Naive thymus-derived CD4-positive, alpha-beta T cell (primary cell): ENCODE measurements at places on chromosomes 6 and 20.

- no peaks in the 10 kb centered on the region for H3K27me3 ChIP-seq
- no peaks in the 10 kb centered on the region for H3K4me1 ChIP-seq
- no peak overlapping the region for H3K27ac ChIP-seq
- H3K4me3 ChIP-seq, result no peak overlapping the region
Observed at GRCh38 chr6:11685481-11686093, 93.0 kb downstream of the ADTRP start.

DNA sequence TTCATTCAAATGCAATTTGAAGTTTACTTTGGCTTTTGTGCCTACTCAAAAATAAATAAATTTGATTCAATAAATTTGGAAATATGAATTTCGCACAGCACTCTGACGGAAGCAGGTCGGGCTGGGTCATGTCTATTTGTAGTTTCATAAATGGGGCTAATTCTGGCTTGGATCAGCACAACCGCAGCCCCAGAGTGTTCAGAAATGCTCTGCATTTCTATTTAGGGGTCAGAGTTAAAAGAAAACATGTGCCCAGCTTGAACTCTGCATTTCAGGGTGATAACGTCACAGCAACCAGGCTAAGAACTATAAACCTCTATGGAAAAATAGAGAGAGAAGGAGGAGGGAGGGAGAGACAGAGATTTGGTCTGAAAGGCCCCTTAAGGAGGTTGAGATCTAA, 480.9 kb upstream of the NOX3 start:
- H3K4me3 ChIP-seq, result no peak overlapping the region
- no peak overlapping the region for H3K27ac ChIP-seq
- H3K4me1 ChIP-seq, result no peaks in the 10 kb centered on the region
- no peak for DNase-seq

GRCh38 chr20:5626603-5627002, 123.6 kb upstream of the SHLD1 start:
- no peak overlapping the region for H3K27ac ChIP-seq
- no peaks in the 10 kb centered on the region for H3K36me3 ChIP-seq
- DNase-seq, result no peak
- no peak overlapping the region for H3K4me3 ChIP-seq
- no peaks in the 10 kb centered on the region for H3K4me1 ChIP-seq
- H3K27me3 ChIP-seq, result no peaks in the 10 kb centered on the region

DNA sequence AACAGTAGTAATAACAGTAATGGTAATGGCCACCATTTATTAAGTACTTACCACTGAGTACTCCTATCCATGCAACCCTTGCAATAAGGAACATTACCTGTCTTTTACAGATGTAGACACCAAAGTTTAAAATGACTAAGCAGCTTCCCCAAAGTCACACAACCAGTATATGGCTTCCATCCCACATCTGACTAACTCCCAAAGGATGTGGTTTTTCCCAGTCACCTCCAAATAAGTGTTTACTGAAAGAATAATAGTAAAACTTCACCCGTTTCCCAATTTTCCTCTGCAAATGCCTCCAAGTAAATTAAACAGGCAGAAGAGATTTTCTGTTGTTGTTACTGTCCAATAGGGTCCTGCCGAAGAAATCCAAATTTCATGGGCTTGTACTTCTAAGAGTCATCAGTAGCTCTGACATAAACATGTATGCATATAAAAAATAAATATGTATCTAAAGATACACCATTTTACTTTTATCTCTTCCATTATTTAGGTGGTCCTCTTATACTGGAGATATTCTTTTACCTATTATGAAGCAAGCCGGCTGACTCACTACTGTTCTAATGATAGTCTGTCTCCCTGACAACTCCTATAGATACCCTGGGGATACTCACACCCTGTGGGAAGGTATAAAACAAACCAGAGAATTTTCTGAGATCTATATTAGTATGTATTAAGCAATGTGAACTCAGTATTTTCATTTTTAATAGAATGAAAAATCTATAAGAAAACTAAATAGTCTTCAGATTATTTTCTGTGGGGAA, 77.9 kb upstream of the ID4 start:
- H3K36me3 ChIP-seq, result no peaks in the 10 kb centered on the region
- H3K4me3 ChIP-seq, result no peak overlapping the region
- no peaks in the 10 kb centered on the region for H3K4me1 ChIP-seq
- no peak overlapping the region for H3K27ac ChIP-seq
- no peaks in the 10 kb centered on the region for H3K27me3 ChIP-seq

- no peak overlapping the region for H3K27ac ChIP-seq
- no peaks in the 10 kb centered on the region for H3K36me3 ChIP-seq
- H3K27me3 ChIP-seq, result no peaks in the 10 kb centered on the region
Observed at GRCh38 chr20:56202493-56203077, 45.9 kb upstream of the MC3R start.

DNA sequence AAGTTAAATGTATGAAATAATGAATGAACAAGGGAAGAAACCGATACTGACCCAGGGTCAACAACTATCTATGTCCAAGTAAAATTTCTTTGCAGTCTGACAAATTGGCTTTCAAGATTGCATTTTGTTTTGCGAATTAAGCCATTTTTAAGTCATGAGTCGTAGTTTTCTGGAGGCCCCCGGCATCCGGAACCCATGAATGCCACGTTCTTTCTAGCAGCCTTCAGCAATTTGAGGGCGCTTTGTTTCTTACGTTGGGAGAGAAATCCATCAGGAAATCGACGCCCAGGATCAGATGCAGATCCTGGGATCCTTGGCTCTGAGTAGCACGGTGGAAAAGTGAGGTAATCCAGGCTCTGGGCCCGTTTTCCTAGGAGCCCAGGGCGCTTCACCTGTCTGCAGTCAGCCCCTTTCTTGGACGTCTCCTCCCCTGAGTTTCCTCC, 309 bp upstream of the ABRACL start:
- no peaks in the 10 kb centered on the region for H3K27me3 ChIP-seq
- no peak for DNase-seq
- peak overlapping the region; percentile 88 for H3K27ac ChIP-seq
- H3K4me1 ChIP-seq, result peaks cover 18% of the 10 kb centered on the region

DNA sequence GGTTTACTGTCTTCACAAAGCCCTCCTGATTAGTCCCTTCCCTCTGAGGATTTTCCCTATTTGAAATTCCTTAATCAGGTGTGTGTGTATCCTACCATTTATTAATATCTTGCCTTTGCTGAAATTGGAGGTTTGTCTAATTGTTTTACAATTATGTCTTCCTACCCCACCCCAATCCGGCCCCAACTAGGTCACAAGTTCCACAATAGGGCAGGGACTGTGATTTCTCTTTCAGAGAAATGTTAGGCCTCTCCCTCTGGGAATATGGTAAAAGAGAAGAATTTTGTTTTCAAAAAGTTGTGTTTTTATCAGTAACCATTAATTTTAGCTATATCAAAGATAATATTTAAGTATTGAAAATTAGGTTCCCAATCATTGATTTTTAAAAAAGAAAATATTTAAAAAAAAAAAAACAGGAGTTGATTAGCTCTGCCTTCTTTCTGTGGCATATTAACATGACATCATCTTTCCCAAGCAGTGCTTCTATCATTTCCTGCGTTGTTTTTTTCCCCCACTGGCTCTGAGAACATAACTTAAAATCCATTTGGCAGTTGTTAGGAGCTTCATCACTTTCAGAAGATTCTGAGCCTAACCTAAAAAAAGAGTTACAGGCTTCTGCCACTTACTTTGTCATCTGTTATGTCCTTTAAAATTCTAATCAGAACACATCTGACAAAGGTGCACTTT, 36.1 kb downstream of the BLOC1S5 start:
- H3K27me3 ChIP-seq, result no peaks in the 10 kb centered on the region
- no peaks in the 10 kb centered on the region for H3K4me1 ChIP-seq
- DNase-seq, result no peak

DNA sequence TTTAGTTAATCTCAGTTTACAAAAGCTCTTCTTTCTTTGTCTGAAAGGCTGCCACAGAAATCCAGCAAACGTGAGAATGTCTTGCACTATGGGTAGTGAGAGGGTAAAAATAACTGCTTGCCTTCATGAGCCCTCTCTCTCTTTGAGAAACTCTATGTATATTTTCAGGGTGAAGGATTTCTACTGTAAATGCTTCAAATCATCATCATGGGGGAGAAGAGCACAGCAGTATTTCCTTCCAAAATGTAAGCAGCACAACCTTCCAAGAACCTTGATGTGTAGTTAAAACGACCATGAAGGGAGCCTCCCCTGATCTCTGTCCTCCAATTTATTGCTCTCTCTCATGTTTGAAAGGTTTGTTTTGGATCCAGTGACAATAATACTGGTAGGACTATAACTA, 141.3 kb upstream of the CENPW start:
- H3K27me3 ChIP-seq, result no peaks in the 10 kb centered on the region
- no peaks in the 10 kb centered on the region for H3K4me1 ChIP-seq
- H3K36me3 ChIP-seq, result no peaks in the 10 kb centered on the region
- DNase-seq, result no peak
- H3K27ac ChIP-seq, result no peak overlapping the region
